ENCODE measurements at places on chromosomes 1 and 21.

GRCh38 chr1:161200992-161201835 lies 953 bp upstream of the NDUFS2 start:
- no peak for DNase-seq

- peak; percentile 2 for DNase-seq
Measured at GRCh38 chr1:19921310-19921709, 2.1 kb downstream of the PLA2G2E start.

GRCh38 chr21:45319461-45320211 lies 31.9 kb upstream of the POFUT2 start:
- no peak for DNase-seq

DNA sequence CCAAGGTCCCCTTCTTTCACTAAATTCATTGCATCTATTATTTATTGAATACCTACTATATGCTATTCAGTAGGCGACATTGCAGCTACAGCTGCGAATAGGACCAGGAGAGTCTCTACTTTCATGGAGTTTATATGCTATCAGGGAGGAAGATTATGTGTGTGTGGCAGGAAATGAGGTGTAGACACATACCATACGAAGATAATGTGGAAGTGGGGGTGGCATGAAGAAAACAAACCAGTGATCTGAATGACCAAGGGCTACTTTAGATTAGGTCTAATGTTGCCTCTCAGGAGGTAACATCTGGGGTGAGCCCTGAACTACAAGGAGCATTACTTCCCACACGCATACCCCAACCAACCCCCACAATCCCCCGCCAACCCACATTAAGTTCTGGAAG lies 1.0 kb upstream of the PPIH start:
- no peak for DNase-seq

DNA sequence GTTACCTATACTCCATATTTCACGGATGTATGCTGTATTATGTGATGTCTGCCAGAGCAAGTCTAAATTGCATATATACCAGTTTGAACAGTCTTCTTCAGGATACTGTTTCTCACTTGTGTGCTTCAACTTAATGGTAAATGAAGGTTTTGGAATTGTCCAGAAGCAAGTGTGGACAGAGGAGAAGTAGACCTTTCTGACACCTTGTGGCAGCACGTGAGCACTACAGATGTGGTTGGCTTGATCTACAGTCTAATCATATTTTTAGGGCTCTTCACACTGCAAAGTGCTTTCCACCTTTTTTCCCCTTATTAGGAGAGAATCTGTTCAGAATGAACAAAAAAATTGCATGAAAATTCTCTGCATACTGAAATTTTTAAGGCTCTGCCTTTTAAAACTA lies 10.9 kb downstream of the MORC3 start:
- DNase-seq, result no peak

- no peak for DNase-seq
Measured at GRCh38 chr1:80417671-80418070, 1383.1 kb upstream of the ADGRL2 start.

DNA sequence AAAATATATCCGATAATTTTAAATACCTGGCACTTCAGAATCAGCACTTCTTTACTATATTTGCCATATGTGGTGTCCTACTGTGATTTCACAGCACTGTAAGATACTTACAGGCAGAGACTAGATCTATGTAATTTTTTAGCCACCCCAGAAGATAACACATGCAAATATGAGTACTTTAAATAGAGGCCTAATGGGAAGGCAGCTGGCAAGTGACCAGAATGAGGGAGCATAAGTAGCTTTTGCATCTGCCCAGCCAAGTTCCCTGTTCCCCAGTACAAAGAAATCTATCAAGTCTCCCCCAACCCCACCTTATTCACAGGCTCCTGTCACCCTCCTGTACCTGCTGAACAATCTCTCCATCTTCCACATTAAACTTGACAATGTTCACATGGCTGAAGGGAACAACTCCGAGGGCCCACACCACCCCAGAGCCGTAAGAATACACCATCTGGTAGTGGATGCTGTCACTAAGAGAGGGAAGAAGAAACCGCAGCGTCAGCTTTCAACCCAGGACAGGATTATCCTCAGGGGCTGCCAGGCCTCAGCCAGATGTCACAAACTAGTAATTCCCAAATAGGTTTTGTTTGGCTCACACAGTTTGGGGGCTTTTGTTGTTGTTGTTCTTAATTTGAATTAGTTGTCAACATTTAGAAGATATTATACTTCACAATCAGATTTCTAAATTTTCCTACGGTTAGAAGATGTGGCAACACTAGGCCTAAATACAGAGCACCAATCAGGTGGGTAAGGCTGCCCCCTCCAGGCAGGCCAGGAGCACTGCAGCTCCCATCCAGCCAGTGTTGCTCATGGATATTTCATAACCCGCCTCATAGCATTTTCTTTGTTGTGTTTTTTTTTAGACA lies 10.4 kb downstream of the EMC1 start:
- DNase-seq, result peak; percentile 12

GRCh38 chr1:3570066-3570986 lies 41.0 kb downstream of the MEGF6 start:
- no peak for DNase-seq

GRCh38 chr1:183909672-183910071 lies 104.8 kb downstream of the RGL1 start:
- no peak for DNase-seq

DNA sequence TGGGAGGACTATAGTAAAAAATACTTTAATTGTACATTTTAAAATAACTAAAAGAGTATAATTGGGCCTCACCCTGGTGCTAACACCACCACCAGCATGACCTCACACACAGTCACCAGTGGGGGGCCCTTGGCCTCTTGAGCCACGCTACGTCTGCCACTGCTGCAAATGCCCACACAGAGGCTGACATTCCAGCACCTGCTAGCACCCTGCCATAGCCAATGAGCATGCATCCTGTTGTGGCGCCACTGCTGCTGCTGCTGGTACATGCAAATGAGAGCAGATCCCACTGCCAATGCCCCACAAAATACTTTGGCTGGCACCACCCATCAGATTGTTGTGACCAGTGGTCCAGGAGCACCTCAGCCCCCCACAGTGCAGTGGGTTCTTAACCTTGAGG lies 31.5 kb upstream of the TNR start:
- no peak for DNase-seq

GRCh38 chr1:202086579-202087350 lies 36.0 kb upstream of the GPR37L1 start:
- no peak for DNase-seq

DNA sequence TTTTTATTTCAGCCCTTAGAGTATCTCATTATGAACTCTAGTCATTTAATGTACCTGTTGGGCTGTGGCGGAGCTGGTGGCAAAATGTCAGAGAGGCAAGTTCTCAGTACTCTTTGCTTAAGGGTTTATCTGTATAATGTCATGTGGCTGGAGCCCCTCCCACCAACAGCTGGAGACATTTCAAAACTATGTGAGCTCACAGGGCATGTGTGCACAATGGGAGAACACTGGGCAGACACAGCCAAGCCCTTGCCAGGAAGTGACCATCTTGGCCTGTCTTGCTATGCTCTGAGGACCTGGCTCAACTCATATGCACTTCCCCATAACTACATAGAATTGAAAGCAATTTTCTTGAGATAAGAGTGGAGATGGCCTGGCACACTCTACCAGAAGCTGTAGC lies 296.4 kb downstream of the PTPRU start:
- DNase-seq, result no peak

DNA sequence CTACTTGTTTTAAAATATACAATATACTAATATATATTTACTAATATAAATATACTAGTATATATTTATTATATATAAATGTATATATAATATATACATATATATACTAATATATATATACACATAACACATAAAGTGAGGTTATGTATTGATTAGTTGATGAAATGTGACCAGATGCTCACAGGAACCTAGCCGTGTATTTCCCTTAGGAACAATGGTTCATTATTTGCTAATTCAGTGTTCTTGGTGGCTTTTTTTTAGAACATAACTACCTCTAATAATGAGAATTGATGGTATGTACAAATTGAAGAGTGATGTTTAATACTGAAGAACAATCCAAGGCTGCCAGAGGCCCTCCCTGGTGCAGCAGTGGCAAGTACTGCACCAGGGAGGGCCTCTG lies 37.9 kb upstream of the ITPKB start:
- DNase-seq, result no peak

- no peak for DNase-seq
Measured at GRCh38 chr1:112961072-112961471, 5.1 kb upstream of the SLC16A1 start.

GRCh38 chr1:963746-964525 lies 2.3 kb upstream of the PLEKHN1 start:
- no peak for DNase-seq

- DNase-seq, result no peak
Measured at GRCh38 chr1:197224160-197224559, 43.9 kb upstream of the CRB1 start.

DNA sequence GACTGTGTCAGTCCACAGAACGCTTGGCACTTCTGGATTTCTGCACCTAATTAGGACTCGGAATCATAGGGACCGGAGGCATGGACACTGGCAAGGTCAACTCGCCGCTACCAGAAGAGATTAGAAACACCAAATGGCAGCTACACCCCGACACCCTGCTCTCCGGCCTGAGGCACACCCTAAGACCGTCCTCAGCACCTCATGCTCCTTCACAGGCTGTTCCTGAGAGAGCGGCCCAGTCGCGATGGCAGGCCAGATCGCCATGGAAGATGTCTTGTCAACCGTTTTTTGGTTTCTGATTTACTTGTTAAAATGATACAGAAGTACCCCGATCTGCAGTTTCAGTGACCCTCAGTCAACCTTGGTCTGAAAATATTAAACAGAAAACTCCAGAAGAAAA lies 46.8 kb downstream of the NPHP4 start:
- DNase-seq, result no peak

DNA sequence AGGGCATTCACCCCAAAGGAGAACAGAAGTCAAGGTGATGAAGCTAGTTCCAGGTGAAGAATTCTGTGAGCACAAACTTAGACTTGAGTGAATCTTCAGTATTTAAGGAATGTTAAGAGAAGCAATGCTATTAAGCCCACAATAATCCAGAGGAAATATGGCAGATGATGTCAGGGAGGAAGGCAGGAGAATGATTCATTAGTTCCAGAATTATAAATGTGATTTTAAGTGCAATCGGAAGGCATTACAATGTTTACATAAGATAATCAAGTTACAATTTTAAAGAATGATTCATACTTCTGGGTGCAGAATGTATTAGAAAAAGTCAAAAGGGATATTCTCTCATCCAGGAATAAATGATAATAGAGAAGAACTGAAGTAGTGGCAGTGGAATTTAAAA lies 545.2 kb upstream of the BRINP3 start:
- no peak for DNase-seq

DNA sequence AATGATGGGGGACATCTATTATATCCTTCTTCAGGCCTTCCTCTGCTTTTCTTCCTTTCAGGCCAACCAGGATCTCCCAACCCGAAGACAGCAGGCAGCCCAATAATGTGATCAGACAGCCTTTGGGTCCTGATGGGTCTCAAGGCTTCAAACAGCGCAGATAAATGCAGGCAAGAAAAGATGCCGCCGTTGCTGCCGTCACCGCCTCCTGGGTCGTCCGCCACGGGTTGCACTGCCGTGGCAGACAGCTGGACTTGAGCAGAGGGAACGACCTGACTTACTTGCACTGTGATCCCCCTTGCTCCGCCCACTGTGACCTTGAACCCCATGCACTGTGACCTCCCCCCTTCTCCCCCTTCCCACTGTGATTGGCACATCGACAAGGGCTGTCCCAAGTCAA lies 27.9 kb downstream of the SZRD1 start:
- no peak for DNase-seq

DNA sequence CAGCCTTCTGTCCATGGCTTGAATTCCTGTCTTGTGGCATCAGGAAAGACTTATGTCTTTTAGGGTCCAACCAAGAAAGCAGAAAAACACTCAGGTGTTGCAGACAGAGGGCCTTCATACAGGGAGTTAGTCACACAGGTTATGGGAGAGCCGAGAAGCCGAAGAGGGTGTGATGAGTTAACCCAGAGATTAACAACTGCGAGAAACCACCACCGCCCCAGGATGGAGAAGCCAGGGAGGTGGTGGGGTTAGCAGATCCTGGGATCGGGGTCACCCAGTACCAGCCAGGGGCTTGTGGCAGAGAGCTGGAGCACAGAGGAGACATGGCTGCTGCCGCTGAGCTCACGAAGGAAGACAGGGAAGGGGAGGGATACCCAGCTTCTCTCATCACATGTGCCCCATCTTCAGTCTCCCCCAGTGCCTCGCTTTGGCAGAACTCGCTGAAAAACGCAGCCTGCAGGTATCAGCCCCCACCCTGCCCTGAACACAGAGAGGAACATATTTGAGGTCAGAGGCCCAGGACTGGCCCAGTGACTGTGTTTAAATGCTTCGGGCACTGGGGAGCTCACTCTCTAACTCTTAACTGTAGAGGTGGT lies 58.7 kb downstream of the RUNX3 start:
- DNase-seq, result no peak

DNA sequence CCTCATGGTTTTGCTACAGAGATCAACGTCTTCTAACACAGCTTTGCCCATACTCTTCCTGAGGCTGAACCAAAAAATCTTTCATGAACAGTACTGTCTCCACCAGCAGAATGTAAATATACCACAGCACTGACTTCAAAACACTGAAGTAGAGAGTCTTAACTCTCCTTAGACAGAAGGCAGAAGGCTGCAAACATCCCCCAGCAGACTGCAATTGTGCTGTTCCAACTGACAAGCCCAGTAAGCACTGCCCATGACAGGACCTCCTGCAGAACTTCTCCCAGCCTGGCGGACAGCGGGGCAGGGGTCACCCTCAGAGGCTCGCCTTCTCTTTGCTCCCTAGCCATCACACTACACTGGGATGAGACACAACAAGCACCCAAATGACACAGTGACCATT lies 218.7 kb downstream of the RERE start:
- DNase-seq, result no peak

DNA sequence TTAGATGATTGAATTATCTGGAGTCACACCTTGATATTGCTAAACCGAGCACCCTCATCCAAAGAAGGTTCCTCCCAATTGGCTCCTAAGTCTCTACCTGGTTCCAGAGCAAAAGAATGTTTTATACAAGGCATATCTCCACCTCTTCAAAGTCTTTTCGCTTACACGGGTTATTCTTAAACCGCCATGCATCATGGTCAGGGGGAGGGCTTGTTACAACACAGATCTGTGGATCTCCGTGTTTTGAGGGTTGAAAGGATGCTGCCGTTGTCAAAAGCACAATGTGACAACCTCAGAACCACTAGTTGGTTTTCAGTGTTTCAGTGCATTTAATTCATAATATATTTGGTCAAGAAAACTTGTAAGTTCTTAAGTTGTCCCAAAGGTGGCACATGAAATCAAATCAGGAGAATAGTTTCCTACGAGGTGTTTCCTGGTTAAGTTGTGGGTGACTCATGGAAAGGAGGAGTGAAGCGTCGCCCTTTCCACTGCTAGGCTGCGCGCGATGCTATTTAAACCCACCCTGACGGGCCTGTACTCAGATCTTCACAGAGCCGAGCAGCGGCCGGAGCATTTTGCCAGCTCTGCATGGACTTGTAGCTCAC lies 1531.6 kb upstream of the TPTE start:
- DNase-seq, result no peak

GRCh38 chr1:36847761-36848160 lies 186.6 kb downstream of the GRIK3 start:
- DNase-seq, result no peak

All from caudate nucleus (tissue), 63 donors.